ENCODE measurements at places on chromosomes 7 and 10.

DNA sequence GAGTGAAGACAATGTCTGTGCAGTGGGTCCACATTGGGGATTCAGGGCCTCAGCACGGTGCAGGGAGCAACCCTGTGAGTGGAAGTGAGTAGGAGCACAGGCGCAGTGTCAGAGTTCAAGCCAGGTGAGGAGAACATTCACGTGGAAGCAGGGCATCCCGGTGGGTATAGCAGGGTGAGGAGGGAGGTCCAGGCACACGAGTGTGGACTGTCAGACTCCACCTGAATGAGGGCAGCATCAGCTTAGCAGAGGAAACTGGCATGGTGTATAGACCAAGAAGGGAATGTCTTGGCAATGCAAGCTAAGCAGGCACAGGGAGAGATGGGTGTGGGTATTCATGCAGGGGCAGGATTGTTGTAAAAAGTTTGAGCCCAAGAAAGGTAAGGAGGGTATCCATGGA lies 15.3 kb upstream of the LRRC72 start:
- DNase-seq, result no peak

DNA sequence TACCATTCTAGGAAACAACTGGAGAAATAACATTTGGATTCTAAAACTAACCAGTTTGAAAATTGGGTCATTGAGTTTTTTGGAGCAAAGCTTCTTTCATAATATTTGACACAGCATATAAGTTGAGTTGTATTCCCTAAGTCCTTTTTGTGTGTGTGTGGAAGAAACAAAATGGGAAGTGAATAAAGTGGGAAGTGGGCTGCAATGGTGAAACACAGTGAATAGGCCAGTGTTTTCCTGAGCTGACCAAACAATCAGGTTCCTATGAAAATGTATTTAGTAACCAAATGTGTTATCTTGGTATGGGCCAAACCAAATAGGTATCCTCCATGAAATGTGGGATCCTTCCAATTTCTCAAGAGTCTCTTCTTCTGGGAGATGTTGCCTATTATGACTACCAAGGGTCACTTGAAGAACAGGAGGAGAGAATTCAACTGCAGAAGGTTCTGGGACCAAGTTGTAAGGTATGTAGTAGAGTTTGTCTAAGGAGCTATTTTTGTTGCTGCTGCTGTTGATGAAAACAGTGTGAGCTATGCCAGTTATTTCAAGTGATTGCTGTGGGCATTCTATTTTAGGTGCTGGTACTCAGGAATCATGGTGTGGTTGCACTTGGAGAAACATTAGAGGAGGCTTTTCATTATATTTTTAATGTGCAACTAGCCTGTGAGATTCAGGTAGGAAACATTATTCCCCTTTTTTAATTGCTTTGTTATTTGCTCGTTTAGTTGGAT lies 88.3 kb upstream of the MXI1 start:
- no peak for DNase-seq

DNA sequence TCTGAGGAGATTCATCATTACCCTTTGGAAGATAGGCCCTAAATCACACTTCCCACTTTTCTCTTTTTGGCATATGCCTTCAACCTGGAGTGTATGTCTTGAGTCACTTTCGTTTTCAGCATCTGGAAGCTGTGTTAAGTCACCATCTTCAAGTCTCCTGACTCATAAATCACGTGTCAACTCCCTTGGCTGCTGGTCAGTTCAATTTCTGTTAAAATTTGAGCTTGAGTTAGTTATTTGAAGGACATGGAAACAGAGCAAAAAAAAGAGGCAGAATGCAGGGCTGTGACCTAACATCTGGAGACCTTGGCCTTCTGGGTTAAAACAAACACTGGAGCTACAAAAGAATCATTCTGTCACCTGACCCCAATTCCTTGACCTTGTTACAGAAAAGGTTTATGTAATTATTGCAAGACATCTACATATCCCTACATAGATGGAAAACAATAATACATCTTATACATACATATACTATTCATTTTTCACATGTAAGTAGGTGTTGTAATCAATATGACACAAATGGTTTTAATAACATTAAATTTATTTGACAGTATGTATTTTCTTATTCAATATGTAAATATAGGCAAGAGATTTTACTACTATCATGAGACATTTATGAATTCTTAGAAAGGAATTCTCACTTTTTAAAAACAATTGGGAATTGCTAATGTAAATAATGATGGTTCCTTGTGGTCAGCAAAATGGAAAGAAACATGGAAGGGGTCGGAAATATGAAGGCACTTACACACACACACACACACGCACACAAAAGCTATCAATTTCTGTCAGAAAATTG lies 169.7 kb upstream of the PHYHIPL start:
- no peak for DNase-seq

DNA sequence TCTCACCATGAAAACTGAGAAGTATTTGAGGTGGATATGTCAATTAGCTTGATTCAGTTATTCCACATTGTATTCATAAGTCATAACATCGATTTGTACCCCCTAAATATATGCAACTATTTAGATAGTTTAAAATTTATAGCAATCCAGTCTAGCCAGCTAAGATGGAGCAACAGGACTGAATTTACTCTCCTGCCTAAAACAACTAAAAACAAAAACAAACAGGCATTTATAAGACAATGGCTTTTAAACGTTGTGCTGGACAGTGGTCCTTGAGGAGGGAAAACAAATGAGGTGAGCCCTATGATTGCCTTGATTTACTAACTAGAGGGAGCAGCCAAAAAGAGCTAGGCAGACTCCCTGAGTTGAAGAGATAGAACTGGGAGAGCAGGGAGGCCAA lies 814 bp upstream of the GPAM start:
- DNase-seq, result no peak

DNA sequence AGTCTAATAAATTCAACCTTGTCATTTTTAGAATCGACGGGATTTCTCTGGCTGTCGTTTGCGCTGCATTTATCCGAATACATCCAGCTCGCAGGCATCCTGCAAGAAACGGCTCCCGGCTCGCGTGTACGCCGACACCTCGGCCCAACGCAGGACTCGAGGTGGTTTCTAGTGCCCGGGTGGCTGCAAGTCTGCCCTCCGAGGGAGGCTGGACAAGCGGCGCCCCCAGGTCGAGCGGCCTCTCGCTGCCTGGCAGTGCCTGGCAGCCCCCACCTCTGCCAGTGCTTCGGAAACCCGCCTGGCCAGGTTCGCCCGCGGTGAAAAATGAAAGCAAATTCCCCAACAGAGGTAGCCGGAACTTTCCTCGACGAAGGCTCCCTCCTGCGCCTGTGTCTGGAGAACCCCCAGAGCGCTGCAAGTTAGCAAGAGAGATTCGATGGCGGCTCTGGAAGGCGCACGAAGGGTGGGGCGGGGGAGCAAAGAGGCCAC lies 5.7 kb upstream of the ZNF503 start:
- no peak for DNase-seq

- DNase-seq, result no peak
These were observed 75.9 kb downstream of the PPP1R3C start for GRCh38 chr10:91556691-91557566.

GRCh38 chr7:52269669-52270068 lies 765.8 kb upstream of the POM121L12 start:
- DNase-seq, result no peak

DNA sequence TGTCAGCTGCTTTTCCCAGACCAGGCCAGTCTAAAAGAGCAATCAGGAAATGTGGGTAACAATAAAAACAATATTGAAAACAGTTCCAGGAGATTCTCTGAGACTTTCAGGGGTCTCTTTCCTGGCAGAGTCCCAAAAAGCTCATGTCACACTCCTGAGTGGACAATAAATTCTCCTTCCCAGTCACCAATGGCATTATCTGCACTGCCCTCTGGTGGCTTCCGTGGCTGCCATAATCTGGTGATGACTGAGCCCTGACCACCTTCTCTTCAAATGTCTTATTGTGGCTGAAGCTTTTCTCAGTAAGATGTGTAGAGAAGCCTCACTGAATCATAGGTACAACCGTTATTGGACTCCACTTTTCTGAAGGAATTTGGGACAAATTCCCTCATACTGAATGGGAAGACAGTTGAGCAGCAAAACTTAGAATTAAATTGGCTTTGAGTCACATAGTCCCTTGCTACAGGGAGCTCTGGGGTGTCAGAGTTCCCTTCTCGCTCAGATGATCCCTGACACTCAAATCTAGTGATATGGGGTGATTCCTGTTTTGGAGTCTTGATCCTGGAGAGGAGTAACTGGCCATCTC lies 24.4 kb upstream of the ASAH2 start:
- no peak for DNase-seq

DNA sequence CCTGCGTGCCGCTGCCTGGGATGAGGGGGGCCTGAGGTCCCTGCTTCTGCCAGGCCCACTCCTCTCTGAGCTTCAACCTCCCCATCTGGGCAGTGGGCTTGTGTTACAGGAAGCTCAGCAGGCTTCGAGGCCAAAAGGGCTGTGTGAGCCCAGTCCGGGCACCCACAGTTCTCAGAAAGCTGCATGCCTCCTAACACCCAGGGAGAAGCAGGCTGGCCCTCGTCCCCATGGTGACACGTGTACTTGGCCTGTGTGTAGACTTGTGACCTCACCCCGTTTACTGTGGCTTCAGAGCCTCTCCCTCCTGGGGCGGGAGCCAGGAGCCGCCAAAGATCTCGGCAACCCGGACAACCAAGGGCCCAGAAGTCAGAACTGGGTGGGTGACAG lies 2.2 kb upstream of the GRIFIN start:
- DNase-seq, result no peak

- DNase-seq, result no peak
These were observed 266.8 kb upstream of the STEAP1 start for GRCh38 chr7:89887489-89887888.

- no peak for DNase-seq
These were observed 578.6 kb upstream of the FOXK1 start for GRCh38 chr7:4103352-4104091.

DNA sequence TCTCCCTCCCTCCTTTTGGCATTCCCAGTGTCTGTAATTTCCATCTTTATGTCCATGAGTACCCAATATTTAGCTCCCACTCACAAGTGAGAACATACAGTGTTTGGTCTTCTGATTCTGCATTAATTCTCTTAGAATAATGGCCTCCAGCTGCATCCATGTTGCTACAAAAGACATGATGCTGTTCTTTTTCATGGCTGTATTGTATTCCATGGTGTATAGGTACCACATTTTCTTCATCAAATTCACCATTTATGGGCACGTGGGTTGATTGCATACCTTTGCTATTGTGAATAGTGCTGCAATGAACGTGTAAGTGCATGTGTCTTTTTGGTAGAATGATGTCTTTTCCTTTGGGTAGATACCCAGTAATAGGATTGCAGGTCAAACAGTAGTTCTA lies 576.8 kb downstream of the GALNT17 start:
- no peak for DNase-seq

DNA sequence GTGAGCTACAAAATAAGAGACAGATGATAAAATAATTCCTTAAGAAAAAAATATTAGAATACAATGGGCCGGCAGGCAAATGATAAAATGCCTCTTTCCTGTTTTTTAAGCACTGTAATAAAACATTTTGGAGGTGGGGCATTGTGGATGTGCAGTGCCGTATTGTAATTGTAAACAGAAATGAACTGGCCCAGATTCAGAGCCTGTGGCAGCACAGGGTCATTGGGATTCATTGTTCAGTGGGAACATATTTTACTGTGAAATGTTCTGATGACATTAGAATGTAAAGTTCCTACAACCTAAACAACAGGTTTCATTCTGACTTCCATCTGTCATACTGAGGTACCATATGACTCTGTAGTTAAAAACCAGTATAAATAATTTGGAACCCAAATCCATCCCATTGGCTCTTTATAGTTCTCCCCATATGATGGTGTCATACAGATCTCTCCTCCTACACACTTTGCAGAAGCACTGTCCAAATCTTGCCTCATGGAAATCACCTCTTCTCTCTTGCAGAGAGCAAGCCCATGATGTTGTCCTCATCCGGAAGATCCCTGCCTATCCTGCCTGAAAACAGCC lies 264.6 kb downstream of the WDR37 start:
- DNase-seq, result no peak

DNA sequence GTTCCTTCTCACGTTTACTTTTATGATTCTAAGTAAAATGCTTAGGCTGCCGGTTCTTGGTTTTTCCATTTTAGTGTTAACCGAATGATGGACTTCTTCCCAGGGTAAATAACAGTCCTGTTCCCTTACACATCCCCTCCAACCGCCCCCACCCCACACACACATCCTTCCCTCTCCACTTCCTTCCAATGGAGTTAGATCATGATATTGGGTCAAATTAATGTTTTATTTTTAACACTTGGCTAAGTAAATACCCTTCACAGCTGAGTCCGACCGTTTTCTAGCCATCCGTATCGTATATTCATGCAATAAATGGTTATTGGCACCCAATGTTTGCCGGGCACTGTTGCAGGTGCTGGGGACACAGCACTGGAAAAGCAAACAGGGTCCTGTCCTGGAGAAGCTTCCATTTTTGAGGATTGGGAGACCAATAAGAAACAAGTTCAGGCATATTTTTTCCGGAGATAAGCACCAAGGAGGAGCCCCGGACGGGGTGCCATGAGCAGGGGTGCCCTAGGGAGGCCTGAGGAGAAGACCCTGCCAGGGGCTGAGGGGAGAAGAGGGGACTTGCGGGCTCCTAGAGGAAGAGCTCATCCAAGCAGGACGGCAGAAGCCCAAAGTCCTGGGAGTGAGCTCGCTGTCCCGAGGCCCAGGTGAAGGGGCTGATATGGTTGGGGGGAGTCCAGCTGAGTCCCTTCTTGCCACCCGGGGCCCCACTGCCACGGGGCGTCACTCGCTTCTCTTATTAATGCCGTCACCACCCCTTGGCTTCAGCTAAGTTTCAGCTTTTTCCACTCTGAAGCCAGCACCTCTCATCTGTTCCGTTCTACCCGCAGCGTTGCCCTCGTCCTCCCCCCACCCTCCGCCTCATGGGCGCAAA lies 126.0 kb upstream of the RET start:
- DNase-seq, result no peak

- DNase-seq, result no peak
These were observed 1.6 kb downstream of the VAX1 start for GRCh38 chr10:117136391-117136975.

DNA sequence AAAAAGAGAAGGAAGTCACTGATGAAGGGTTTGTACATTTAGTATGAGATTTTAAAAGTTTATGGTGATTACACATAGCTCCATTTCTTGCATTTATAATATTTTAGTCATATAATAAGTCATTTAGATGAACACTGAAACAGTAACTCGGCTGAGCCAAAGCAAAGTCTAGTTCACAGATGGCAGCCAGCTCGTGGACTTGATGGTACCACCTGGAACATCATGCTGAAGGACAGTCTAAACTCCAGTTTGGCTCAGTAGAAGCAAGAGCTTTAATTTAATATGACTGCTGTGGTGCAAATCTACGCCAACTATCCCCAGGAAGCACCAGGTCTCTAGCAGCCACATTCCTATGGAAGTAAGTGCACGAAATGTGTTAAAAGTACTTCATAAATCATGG lies 16.4 kb downstream of the SRI start:
- no peak for DNase-seq

GRCh38 chr10:94583124-94583523 lies 37.5 kb downstream of the HELLS start:
- DNase-seq, result no peak

GRCh38 chr10:72785409-72785808 lies 93.5 kb downstream of the MCU start:
- no peak for DNase-seq

GRCh38 chr10:126521399-126521798 lies 133.1 kb upstream of the ADAM12 start:
- no peak for DNase-seq

Measured in stimulated activated CD4-positive, alpha-beta T cell treated with anti-CD3 and anti-CD28 coated beads, Interleukin-2, amount 100 ng/mL, for 4 hours (primary cell).